ENCODE measurements at places on chromosomes 1 and 21.

DNA sequence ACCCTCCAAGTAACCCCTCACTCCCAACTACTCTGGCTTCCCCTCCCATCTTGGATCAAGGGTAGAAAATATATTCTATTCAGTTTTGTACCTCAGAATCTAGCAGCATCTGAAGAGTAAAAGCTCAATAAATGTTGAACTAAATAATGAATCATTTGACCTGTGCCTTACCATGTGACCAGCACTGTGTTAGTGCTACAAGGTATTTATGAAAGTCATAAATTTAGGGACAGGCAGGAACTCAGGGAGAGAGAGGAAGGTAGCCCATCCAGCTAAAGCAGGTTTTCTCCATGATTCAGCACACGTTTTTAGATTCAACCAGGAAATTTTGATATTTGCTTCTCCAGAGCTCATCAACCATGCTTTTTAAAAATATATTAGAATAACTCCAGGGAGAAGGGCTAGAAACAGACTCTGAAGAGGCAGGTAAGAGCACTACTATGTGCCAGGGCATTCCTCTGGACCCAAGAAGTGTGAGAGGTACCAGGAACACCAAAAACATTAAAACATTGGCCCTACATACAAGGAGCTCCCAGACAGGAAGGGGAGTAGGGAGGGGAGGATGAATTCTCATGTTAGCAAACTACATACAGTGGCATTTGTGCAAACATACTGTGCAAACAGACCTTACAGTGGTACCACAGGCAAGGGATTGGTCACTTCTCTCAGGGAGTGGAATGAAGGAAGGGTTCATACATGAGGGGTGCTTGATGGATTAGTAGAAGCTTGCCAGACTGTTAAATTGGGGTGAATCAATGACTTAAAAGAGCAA lies 64.3 kb downstream of the FYB2 start:
- no peak for DNase-seq

GRCh38 chr1:110688514-110688913 lies 13.8 kb upstream of the KCNA3 start:
- DNase-seq = no peak

DNA sequence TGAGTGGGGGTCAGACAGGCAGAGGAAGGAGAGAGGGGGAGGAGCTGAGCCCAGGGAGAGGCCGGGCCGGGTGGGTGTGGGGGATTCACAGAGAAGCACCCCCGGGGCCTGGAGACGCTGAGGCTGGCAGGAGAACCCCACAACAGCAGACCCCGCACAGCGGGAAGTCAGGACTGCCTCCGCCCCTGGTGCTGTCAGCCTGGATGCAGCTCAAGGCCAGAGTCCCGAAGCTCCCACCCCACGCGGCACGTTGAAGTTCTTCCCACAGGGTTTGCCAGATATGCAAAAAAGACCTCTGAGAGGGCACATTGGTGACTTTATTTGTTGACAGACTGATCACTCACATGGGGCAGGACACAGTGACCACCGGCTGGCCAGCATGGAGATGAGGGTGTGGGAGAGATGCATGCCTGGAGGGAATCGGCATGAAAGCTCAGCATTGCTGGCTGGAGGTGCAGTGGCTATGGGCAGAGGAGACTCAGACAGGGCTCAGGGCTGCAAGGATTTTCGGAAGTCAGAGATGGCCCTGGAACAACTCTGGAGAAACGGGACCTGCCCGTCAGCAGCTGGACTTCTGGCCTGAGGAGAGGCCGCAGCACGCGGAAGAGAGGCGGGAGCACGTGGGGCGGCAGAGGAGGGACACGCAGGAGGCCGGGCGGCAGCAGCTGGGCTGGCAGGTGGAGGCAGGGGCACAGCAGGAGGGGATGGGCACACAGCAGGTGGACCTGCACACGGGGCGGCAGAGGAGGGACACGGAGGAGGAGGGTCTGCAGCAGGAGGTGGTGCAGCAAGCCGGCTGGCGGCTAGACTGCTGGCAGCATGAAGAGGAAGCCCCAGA lies 885 bp downstream of the KRTAP10-3 start:
- DNase-seq = no peak

DNA sequence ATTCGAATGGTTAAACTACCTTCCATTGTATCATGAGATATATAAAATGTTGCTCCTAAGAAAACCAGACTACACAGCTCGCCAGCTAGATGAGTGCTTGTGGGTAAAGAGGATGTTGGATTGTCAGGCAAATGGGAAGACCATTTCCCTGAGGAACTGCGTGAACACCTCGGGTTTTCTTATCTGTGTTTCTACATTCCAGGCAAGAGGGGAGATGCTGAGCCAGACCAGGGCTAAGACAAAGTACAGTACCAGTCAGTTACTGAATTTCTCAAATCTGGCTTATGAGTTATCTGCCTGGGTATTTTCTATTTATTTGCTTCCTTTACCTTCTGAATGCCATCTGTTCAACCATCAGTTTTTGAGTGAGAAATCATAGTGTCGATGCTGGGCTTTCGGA lies 170.8 kb downstream of the PLA2G4A start:
- peak; percentile 76 for DNase-seq

- peak; percentile 94 for DNase-seq
Measured at GRCh38 chr1:50969611-50970508, at the start of gene CDKN2C. TSS of gene CDKN2C (plus strand) at chr1:50970245. CDS start at chr1:50970369, 124 bp downstream.

DNA sequence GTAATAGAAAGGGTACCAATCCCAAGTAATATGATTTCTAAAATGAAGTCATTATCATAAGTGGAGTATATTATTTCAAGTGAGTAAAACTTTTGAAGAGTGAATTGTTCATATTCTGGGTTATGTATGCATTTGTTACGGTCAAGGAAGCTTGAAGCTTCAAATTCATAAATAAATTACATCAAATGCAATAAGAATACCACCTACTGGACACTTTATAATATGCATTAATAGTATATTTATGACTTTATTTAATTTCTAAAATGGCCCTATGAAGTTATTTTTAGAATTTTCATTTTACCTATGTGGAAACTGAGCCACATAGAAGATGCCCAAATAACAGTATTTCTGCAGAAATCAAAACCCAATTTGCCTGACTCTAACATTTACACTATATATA lies 260.6 kb downstream of the SMYD3 start:
- DNase-seq = no peak

Data from NCI-H226 (cell line).